RPMI7951 (cell line): ENCODE measurements at places on chromosomes 6 and 20.

DNA sequence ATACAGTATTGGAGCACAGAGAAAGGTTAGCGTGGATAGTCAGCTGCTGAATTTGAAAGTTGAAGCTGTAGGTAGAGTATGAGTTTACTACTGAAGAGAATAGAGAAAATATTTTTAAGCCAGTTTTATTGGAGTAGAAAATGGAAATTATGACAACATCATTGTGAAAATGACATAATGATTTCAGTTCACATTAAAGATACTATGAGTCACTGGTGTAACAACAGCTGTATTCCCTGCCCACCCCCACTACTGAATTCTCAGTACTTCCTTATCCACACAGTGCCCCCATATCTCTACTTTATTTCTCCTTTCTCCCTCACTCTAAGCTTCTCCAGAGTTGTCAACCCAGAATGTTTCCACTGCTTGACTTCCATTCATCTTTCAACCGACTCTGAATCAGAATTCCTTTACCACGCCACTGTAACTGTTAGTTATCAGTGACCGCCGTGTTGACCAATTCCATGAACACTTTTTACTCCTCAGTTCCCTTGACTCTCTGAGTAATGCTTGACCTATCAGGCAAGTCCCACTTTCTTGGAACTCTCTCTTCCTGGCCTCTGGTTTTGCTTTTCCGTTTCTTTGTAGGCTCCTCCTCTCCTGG lies 139.6 kb downstream of the AIG1 start:
- DNase-seq = no peak

GRCh38 chr6:131954059-131954774 lies 3.0 kb upstream of the CCN2 start:
- DNase-seq = peak; percentile 37

DNA sequence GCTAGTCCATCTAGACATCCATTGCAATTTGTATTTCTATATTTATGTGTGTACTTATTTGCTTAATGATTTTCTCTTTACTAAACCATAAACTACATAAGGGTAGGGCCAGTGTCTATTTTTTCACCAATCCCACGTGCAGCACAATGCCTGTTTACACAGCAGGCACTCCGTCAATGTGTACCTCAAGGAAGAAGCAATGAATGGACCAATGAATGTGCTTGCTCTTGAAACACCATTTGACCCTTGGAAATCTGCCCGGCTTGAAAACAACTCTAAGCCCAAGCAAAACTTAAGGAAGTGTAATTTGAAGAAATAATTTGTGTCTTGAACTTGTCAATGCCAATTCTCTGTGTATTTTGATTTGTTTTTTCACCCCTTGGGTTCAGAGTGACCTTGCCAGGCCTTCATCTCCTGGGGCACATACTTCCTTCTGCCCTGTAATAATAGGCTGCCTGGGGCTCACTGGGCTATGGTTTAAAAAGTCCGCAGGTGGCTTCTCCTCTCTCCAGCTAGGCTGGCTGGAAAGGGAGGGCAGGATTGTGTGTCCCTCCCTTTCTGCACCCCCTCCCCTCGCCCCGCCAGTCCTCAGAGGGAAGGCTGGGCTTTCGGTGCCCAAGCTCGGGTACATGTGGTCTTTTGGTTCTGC lies 140.8 kb upstream of the ARMC2 start:
- no peak for DNase-seq

DNA sequence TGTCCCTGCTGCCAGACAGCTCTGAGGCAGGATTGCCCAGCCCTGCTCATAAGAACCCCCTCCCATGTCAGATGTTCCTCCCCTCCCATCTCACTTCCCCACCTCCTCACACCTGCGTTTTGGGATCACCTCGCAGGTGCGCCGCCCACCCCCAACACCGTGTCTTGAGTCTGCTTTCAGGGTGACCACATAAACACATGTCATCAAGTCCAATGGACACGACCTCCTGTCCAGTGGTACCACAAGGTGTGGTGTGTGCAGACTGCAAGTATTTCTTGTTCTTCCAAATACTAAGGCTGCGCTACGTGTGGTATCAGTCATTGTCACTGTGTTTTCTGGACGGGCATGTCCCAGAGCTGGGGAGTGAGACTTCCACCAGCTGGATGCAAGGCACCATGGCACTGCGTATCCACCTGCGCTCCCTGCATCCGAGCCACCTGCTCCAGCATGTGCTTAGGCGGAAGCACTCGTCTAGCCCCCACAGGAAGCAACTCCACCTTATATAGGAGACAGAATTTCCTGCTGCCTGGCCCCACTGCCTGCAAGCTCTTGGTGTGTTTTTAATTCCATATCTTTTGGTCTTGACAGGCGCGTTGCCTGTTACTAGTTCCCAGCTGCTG lies 119.7 kb upstream of the NXT1 start:
- no peak for DNase-seq

DNA sequence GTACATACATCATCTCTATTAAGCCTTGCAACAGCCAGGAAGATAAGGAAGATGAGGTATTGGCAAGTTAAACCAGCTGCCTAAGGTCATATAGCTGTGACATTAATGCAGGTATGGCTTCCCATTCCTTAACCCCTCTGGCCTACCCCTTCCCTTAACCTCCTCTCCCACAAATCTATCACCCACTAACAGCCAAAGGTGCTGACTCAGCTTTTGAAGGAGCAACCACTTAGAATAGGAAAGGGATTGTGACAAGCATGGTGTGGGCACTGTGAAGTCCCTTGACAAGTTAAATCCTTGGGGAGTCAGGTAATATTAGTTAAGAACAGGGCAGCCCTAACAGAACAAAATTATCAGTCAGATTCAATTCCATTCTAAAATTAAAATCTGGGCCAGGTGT lies 5.4 kb upstream of the SH3BGRL2 start:
- DNase-seq = no peak

DNA sequence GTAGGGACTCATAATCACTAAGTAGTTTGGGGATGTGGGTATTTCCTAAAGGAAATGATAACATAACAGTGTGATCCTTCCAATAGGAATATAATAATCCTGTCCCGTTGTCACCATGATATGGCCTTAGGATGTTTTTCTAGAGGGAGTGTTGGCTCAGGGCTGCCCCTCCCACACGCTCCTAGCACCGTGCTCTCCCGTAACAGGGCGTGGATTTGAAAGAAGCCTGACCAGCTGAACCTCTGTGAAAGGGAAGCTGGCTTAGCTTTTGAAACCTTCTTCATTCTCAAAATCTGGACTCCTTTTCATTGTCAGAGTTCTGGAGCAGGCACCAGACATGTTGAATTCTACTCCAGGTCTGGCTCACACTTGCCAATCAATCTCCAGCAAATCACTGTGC lies 103.4 kb upstream of the SASH1 start:
- DNase-seq = no peak

- DNase-seq = peak; percentile 47
Observed at GRCh38 chr6:44831002-44831610, 443.6 kb downstream of the CDC5L start.

DNA sequence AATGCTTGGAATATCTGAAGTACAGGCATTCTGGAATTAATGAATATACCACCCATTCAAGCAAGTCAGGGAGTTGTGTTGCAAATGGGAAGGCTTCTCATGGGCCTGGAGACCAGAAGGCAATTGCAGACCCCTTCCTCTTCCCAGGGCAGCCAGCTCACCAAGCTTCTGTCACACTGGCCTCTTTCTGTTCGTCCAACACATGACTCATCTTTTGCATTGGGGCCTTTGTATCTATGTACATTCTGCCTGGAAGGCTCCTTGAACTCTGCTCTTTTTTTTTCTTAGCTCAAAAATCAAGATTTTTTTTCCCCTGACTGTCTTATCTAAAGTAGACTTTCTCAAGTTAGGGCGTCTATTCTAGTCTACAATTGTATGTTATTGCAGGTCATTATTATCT lies 132.9 kb upstream of the MYLIP start:
- DNase-seq = peak; percentile 28

GRCh38 chr6:51099201-51099600 lies 280.5 kb downstream of the TFAP2B start:
- no peak for DNase-seq

DNA sequence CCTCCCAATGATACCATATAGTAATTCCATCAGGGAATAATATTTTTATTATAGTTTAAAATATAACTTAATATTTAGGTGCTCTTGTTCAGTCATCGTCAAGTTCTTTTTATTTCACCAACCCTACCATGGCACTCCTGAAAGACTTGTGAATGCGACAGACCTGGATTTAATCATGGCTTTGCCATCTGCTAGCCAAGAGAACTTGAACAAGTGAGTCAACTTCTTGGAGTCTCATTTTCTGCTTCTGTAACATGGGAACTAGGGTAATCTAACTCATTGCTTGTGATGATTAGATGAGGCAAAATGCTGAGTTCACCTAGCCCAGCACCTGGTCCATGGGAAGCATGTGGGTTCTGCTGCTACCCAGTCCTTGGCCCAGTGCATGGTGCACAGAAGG lies 62.9 kb downstream of the ESR1 start:
- DNase-seq = no peak

GRCh38 chr6:32845384-32845884 lies 1.6 kb upstream of the PSMB8 start:
- DNase-seq = no peak

- no peak for DNase-seq
Observed at GRCh38 chr20:53371216-53371615, 222.4 kb downstream of the ZNF217 start.

DNA sequence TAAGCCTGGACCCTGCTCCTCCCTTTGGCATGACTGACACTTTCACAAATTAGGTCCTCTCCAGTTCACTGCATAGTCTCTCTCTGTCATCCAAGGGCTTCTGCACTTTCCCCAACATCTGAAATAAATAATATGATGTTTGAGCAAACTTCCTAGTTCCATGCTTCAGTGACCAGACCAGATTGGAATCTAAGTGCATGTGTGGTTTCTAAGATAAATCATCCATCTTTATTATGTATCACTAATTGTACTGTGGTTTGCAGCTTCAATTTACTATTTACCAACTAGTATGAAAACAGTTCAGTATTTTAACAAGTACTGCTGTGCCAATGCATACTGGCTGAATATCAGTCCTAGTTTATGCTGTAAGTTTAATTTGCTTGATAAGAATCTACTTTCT lies 18.7 kb downstream of the SESN1 start:
- DNase-seq = no peak

GRCh38 chr20:14817101-14817500 lies 479.7 kb upstream of the FLRT3 start:
- DNase-seq = no peak

DNA sequence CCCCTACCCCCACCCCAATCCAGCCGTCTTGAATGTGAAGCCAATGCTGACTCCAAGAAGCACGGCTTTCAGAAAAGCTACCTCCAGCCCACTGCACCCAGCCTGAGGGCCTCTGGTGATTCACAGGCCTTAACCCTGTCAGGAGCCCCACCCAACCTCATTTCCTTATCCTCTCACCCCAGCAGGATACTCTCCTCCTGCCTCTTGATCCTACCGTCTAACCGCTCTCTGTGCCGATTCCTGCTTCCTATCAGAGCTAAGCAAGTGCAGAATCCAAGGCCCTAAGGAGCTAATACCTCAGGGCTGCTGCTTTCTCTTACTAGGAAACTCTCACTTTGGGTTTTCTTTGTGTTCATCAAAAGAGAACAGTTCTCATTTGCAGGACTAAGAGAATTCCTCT lies 47.2 kb downstream of the TRERF1 start:
- DNase-seq = peak; percentile 94

GRCh38 chr20:62695448-62696414 lies 12.9 kb upstream of the NTSR1 start:
- no peak for DNase-seq

GRCh38 chr6:43974643-43975230 lies 152.5 kb downstream of the MRPL14 start:
- no peak for DNase-seq

DNA sequence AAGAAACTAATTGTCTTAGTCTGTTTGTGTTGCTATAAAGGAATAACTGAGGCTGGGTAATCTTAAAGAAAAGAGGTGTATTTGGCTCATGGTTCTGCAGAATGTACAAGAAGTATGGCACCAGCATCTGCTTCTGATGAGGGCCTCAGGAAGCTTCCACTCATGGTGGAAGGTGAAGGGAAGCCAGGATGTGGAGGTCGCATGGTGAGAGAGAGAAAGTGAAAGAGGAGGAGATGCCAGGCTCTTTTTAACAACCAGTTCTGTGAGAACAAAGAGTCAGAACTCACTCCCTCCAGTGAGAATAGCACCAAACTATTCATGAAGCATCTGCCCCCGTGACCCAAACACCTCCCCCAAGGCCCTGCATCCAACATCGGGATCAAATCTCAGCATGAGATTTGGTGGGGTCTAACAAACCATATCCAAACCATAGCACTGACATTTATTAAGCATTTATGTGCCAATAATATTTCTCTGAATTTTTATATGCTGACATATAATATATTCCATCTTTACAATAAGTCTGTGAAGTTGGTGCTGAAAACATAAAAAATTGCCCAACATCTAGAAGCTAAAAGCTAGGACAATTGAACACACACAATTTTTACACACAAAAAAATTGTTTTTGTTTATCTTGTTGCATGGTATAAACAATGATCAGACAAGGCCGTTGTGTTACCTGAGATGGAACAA lies 29.2 kb upstream of the BTN3A2 start:
- DNase-seq = no peak

DNA sequence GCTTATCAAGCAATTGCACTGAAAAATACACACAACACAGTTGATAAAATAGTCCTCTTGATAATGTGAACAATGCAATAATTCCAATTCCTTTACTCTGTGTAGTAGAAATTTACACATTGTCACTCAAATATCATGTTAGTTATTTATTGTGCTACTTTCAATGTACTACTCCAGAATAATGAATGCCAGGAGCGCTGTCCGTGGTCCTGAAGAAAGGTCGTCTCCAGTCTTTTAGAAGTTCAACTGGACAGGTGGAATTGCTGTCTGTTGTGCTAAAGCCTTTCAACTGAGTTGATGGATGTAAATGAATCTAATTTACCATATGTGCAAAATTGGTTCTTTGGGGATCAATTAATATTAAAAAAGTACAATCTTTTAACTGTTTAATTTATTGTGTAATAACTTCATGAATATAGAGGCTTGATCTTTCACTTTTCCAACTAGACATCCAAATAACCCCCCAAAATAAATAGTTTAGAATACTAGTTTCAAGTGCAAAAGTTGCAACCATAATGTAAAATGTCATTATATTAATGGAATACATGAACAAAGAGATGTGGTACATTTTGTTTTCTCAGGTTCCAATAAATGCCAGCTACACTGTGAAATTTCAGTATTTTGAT lies 3.2 kb downstream of the GRIK2 start:
- DNase-seq = peak; percentile 44

DNA sequence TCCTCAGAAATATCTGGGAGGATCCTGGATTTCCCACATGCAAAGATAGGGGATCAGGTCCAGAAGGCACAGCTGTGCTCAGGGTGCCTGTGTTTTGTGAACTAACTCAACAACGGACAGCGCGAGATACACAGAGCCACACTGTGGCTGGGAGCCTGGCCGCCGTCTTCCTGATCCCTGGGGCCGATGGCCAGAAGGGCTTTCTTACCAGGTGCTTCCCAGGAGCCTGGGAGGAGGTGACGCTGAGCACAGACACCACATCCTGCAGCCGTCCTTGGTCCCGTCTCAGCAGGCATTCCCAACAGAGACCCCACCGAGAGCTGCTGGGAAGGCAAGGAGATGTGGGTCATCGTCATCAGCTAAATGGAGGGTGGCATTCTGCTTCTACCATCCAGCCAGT lies 144.6 kb upstream of the AFDN start:
- DNase-seq = no peak
